ENCODE measurements at places on chromosomes 7 and 10.

- no peak for DNase-seq
Observed at GRCh38 chr7:18496341-18496700, 772 bp downstream of the HDAC9 start.

DNA sequence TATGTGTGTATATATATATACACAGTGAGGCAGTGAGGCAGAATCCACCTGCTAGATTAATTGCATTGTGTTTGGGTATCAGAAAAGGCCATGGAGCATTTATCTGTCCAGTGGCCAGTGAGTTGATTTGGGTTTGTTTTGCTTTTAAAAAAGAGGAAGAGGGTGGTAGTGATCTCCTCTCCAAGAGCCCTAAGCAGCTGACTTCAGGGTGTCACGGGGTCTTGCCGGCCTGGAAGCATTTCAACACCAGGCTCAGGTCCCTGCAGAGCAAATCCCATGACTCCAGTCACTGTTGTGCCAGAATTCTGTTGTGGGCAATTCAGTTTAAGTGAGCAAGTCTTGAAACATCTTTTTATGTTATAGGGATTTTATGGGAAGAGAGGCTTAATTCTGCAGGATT is 30.6 kb upstream of the GPNMB start:
- no peak for DNase-seq

DNA sequence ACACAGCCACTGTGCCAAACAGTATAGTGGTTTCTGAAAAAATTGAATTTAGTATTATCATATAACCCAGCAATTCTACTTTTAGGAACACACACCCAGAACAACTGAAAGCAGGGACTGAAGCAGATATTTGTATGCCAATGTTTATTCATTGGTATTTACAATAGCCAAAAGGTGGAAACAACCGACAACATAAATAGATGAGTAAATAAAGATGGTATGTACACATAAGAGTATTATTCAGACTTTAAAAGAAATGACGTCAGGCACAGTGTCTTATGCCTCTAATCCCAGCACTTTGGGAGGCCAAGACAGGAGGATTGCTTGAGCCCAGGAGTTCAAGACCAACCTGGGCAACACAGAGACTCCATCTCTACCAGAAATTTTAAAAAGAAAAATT is 7.2 kb downstream of the CDCA7L start:
- DNase-seq: no peak

GRCh38 chr7:36602934-36603887 is 121.1 kb downstream of the AOAH start:
- DNase-seq: no peak

GRCh38 chr10:77638321-77639101 is 903 bp upstream of the KCNMA1 start:
- peak; percentile 64 for DNase-seq

GRCh38 chr7:50262916-50263690 is 41.4 kb upstream of the IKZF1 start:
- DNase-seq: no peak

DNA sequence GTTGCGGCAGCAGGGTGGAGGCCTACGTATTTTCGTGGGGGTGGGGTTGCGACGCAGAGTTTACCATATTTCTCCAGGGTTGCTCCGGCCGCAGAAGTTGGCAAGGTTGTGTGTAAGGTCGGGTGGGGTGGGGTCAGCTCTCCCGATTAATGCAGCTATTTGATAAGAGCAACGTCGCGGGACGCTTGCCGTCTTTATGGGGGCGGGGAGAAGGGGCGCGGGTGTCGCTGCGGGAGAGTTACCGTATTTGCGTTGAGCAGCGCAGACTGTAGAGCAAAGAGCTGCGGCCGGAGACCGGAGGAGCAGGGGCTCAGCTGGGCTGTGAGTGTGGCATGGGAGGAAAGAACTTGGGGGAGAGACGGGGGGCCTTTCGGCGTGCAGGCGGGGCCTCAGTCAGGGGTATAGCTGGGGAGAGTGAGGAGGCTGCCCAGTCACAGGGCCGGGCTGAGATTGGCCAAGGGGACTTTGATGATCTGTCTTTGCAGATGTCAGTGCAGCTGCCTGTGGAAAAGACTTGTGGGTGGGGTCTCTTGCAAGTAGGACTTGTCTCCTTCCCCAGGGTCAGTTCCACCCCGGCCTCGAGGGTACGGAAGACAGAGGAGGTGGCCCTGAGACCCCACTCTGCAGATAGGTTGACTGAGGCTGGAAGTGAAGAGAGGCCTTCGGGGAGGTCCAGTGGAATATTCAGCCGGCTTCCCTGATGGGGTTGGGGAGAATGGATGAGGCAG is 26.6 kb downstream of the ZNF775 start:
- DNase-seq: no peak

- peak; percentile 2 for DNase-seq
Observed at GRCh38 chr7:7054252-7054830, 128.0 kb upstream of the C1GALT1 start.

DNA sequence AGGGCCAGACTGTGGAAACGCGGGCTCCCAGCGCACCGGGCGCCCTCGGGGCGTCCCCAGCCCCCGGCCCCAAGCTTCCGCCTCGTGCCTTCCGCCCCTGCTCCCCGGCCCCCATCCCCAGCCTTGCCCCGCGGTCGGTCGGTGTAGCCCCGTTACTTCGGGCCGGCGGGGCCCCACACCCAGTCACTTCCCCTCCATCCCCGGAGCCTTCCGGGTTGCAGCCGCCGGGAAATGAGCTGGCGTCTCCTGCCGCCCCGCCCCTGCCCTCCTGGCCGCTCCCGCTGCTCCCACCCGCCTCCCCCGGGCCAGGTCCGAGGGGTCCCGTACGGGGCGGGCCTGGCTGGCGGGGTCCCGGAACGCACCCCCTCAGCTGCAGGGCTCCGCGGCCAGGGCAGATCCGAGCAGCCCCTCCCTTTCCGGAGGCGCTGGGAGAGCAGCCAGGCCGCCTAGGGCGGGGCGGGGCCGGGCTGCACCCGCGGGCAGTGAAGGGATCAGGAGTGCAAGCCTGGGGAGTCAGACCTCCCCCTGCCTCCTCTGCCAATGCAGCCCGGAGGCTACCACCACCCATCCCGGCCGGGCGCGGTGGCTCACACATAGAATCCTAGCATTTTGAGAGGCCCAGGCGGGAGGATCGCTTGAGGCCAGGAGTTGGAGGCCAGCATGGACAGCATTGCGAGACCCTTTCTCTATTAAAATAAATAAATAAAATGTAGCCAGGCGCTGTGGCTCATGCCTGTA is 709 bp downstream of the ARPC1B start:
- peak; percentile 72 for DNase-seq

DNA sequence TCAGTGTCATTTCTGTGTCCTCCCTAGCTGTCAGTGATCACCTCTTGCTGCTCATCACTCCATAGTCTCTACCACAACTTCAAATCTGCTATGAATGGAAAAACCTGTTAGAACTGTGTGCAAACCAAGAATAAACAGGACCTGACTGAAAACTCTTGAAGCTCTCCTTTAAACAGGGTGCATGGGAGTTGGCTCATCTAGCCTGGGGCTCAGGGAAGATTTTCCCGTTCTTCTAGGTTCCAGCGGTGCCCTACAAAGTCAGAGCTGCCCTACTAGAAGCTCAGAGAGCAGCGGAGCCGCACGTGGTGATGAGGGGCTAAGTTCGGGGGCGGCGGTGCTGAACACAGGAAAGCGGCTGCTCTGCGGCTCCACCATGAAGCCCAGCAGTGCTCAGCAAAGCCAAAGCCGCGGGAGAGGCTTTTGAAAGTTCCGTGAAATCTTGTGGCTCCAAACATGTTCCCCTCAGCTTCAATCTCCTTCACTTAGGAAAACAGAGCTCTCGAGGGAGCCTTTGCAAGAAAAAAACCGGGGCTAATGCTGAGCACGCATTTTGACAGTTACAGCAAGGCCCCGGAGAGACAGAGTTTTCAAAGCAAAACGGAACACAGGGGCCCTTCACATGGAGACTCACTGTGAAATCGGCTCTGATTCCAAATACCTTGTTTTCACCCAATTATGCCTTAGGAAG is 30.5 kb downstream of the RGS10 start:
- no peak for DNase-seq

DNA sequence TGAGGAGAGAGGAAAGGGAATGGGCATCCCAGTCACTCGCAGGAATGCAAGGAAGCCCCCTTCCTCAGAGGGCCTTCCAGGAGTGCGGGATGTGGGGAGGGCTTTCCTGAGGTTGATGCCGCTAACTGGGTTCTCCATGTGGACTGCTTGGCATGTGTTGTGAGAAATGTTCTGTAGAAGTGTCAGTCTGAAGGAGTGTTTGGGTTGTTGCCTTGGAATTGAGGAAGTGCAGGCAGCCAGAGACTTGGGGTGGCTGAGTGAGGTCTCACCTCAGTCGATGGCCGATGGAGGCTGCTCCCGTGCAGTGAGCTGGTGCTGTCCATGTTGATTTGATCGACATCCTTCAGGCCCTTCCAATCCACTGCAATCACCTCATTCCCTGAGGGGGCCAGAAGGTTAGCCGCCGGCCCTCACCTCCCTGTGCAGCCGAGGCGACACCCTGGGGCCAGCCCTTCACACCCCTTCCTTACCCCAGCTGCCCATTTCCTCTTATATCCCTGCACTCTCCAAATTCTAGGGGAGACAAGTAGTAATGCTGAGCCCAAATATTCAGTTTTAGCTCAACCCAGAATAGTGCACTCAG is 2.7 kb downstream of the FAM131B start:
- DNase-seq: no peak

- DNase-seq: peak; percentile 99
Observed at GRCh38 chr10:58028597-58029366, 238.9 kb downstream of the IPMK start.

GRCh38 chr7:44131173-44132029 is 8.1 kb upstream of the POLD2 start:
- peak; percentile 72 for DNase-seq

DNA sequence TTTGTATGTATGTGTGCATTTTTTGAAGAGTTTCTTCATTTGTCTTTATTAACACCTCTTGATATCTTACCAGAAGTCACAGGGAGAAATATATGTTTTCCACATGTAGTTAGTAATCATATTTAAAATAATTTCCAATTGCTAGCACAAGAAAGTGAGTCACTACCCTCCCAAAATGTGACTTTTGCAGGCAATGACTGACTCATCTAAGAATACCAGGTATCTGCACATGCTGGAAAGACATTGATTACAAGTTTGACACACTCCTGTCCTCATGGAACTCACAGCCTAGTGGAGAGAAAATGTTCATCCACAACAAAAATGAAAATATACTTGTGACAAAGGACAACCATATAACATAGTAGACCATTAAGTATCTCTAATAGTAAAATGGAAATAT is 82.9 kb downstream of the SEMA3D start:
- no peak for DNase-seq

- DNase-seq: peak; percentile 58
Observed at GRCh38 chr7:45089341-45089891, 647 bp upstream of the NACAD start.

- peak; percentile 98 for DNase-seq
Observed at GRCh38 chr10:3805791-3806461, 20.9 kb upstream of the KLF6 start.

DNA sequence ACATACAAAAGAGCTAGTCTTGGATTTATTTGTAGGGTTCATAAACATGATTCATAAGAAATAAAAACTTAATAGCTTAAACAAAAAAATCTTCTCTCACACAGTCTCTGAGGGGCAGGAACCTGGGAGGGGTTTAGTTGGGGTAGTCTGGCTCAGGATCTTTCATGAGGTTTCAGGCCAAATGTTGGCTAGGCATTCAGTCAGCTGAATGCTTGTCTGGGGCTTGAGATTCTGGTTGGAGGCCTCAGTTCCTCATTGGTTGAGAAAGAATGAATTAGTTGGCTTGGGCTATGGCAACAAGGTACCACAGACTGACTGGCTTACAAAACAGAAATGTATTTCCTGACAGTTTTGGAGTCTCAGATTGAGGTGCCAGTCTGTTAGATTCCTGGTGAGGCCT is 74.3 kb downstream of the ANKRD7 start:
- no peak for DNase-seq

DNA sequence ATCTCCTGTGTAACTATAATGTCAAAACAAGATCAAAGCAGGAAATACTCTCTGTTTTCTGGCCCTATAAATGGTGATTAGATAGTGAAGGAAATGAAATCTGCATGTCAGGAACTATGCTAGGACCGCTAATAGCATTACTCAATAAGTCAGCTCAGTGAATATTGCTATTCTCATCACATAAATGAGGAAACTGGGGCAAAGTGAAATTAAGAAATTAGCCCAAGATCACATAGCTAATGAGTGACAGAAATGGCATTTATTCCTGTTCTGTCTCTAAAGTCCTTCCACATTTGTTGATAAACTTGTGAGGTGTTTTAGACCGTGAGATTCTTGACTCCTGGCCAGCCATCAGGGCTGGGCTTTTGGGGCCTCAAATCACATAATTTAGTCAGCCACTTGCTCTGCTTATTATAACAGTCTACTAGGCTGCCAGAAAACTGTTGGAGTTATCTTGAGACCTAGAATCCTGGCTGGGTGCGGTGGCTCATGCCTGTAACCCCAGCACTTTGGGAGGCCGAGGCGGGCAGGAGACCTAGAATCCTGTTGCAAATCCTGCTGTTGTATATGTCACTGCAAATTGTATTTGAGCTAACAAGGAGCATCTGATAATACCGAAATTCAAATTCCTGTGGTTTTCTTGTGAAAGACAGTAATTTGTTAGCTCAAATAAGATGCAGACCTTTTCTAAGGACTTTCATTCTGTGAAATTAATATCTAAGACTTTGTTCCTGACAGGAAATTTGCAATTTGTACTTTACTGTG is 66.5 kb upstream of the SHTN1 start:
- no peak for DNase-seq

- DNase-seq: peak; percentile 24
Observed at GRCh38 chr7:924541-925231, 29.8 kb downstream of the ADAP1 start.

- no peak for DNase-seq
Observed at GRCh38 chr10:51459476-51459875, 239.9 kb downstream of the CSTF2T start.

GRCh38 chr10:107091126-107091525 is 73.4 kb downstream of the SORCS1 start:
- DNase-seq: peak; percentile 0

- no peak for DNase-seq
Observed at GRCh38 chr7:12821746-12822145, 134.3 kb downstream of the ARL4A start.

DNA sequence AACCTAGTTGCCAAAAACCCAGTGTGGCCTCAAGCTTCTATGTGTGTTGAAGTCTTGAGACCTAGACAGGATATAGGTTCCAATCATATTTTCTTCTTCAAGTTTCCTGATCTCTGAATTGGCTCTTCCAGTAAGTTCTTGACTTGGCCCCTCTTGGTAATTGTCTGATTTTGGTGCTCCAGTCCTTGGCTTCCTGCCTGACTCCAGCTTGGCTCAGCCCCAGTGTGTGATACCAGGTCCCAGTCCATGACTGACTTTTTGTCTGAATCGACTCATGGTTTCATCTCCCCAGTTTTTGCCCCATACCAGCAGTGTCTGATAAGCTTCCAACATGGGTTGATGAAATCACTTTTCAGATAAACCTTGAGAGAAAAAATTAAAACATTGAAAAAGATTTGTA is 72.3 kb downstream of the FAS start:
- no peak for DNase-seq

- no peak for DNase-seq
Observed at GRCh38 chr10:70838270-70838805, 22.6 kb downstream of the SGPL1 start.

- no peak for DNase-seq
Observed at GRCh38 chr7:115116773-115117715, 195.2 kb downstream of the MDFIC start.
